ENCODE measurements at places on chromosomes 6 and 20. TPM values are rescaled to one million over a fixed set of nuclear protein-coding genes. Genes with fewer than 3 reads are reported as not detected.

The SEMG1 gene
- total RNA-seq, result not detected

The GSTA1 gene
- total RNA-seq, result not detected

The CDKN1A gene
- total RNA-seq, result 189 TPM

The MTFR2 gene
- total RNA-seq, result 3.4 TPM

The IYD gene
- not detected for total RNA-seq

The ANGPT4 gene
- total RNA-seq, result not detected

The CD93 gene
- total RNA-seq, result 441 TPM

The DCDC2 gene
- 1.0 TPM for total RNA-seq

The ALDH5A1 gene
- total RNA-seq, result 1.0 TPM

The SLC22A2 gene
- total RNA-seq, result not detected

The SLC32A1 gene
- not detected for total RNA-seq

The PRSS16 gene
- not detected for total RNA-seq

The LGSN gene
- not detected for total RNA-seq

The UCKL1 gene
- 40.7 TPM for total RNA-seq

The PLAGL2 gene
- total RNA-seq, result 4.1 TPM

The SIGLEC1 gene
- total RNA-seq, result not detected

The BLOC1S5 gene
- 23.7 TPM for total RNA-seq

The C20orf144 gene
- not detected for total RNA-seq

The HSPA1A gene
- 155 TPM for total RNA-seq

Measured in dermis blood vessel endothelial cell (primary cell).